ENCODE measurements at places on chromosomes 13 and 19.

- no peak for DNase-seq
Observed at GRCh38 chr13:48784916-48785548, 131.3 kb downstream of the CYSLTR2 start.

DNA sequence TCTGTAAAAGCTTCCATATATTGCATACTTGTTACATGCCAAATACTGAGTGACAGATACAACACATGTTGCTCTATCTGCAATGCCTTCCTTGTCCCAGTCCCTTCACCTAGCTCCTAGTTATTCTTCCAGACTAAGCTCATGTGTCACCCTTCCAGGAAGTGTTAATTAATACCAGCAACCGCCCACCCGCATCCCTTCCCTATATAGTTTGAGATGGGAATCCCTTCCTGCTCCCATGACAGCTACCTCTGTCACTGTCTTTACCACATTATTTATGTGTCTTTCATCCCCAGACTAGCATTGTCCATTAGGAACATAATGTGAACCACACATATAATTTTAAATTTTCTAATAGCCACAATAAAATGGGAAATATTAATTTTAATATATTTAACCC lies 49.5 kb upstream of the FRY start:
- DNase-seq: no peak

DNA sequence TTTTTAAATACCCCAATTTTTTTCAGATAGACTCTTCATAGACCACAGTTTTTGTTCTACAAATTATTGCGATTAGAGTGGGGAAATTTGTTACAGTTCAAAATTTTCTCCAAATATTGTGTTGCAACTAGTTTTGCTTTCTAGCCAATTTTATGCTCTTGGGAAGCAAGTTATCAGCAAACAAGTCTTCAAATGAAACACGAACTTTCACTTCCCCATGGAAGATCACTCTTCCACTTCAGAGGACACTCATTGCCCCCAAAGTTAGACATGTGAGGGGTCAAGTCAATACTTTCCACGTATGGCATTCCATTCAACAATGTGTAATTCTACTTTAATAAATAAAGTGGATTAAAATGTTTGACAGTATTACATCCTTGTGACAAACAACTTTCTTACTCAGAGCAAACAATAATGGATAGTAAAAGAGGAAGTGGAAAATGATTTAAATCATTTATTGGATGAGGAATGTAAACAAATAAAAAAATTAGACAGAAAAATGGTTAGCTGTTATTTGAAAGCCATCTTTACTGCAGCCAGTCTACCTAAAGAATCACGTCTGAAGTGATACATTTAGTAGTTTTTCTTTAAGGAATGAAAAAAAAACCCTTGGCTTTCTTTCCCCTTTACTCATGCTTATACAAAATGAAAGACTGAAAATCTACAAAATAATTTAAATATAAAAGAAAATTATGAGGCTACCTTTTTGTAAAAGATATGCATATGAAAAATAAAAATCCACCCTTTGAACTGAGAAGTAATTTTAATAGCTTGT lies 41.2 kb upstream of the TNFSF11 start:
- DNase-seq: no peak

DNA sequence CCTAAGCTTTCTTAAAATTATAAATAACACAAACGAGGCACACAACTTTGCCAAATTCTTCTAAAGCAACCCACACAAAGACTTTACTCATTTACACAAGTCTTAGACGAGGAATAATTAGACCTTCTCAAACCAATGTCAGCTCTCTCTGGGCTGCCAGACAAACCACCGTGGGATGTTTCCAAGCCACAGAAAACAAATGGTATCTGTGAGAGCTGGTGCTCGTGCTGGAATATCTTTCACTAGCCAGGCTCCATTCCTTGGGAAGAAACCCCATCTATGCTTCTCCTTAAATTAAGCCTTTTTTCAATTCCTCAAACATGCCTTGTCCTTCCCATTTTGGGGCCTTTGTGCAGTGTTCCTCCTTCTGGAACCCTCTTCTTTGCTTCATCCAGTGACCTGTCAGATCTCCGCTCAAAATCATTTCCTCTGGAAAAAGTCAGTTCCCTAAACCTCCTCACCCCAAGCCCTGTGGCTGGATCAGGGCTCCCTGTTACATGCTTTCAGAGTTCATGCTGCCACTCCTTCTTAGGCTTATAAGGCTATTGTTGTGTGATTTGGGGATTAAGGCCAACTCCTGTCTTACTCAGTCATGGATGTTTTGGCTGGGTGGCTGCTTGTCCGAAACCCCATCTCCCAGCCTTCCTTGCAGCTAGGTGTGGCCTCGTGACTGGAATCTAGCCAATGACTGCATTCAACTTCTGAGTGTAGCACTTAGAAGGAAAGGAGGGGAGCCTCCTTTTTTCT lies 64.2 kb upstream of the GTF2F2 start:
- DNase-seq: no peak

- no peak for DNase-seq
Observed at GRCh38 chr13:87426742-87427141, 244.4 kb upstream of the SLITRK5 start.

Measured in KG1 (cell line).